Activated CD4-positive, alpha-beta T cell treated with anti-CD3 and anti-CD28 coated beads for 24 hours (primary cell): ENCODE measurements at places on chromosomes 11 and 22.

- peak; percentile 20 for DNase-seq
Measured at GRCh38 chr11:125514336-125515101, 18.5 kb upstream of the FEZ1 start.

DNA sequence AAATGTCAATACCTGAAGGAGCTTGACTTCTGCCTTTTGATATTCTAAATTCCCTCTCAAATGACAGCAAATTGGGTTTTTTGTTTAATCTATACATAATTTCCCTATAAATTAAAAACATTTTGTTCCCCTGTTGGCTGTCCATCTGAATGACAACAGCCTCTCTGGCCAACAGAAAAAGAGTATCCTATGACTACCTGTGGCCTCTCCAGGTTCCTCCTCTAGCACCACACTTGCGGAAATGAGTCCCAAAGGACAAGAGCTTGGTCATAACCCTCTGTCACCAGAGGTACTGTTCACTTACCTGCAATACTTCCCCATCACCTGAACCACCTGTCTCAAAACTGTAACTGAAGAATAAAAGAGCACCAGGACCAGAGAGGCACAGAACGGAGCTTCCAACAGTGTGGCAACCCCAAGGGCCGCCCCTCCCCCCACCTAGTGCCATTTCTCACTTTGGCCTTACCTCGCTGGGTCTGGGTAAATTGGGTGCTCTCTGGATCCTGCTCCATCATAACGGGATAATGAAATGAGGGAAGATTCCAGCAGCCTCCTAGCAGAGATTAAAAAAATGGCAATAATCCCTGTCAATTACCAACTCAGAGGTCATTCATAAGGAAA is 81.5 kb downstream of the AMBRA1 start:
- no peak for DNase-seq

DNA sequence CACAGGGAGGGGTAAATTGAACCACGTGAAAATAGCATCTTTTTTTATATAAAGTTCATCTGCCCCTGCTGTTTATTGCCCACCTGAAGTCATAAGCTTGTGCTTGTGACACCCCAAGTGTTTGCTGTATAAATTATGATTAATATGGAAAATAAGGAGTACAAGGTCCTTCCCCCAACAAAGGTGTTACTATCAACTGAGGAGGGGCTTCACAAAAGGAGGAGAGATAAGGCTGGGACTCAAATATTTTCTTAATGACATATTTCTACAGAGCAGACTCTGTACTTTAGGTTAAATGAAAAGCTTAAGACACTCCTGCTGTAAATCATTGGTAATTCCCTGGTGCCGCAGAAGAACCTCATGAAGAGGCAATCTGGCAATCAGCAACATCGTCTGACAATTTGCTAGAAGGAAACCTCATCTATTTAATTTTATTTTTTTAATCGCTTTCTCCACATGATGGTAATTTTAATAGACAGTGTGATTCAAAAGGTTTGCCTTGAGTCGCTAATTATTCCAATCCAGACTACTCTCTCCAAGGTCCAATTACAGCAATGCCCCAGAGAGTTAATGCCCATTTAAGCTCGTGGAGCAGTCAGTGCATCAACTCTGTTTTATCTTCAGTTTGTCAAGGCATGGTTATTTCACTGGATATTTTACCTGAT is 1432.4 kb downstream of the FAM181B start:
- no peak for DNase-seq

- no peak for DNase-seq
Measured at GRCh38 chr11:64276653-64277431, 7.6 kb downstream of the BAD start.

DNA sequence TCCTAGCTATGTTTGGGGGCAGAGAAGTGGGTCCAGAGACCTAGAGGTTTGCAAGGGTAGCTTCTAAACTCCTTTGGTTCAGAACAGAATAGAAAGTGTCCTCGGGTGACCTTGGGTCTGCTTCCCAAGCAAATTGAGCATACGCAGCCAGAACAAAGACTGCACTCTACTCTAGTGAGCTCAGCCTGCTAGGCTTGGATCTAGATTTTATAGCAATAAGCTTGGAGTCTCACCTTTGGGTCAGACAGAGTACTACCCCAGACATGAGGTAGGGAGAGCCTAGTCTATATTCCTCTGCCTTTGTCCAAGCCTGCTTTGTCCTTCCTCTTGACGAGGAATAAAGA is 52.6 kb upstream of the ELF5 start:
- no peak for DNase-seq

DNA sequence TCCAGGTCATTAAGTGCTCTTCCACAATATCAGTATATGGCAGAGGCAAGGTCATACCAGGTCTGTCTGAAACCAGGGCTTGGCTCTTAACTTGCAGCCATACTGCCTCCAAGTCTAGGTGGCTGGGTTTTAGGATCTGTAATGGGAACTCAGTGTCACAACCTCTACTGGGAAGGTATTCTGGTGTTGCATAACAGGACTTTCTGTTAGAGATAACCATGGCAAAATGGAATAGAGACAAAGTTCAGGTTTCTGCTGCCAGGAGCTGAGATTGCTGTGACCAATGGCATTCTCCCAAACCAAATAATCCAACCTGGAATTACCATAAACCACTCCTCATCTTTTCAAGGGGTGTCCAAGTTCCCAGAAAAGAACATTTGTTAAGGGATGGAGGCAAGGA is 6.8 kb upstream of the SAA1 start:
- DNase-seq, result no peak

DNA sequence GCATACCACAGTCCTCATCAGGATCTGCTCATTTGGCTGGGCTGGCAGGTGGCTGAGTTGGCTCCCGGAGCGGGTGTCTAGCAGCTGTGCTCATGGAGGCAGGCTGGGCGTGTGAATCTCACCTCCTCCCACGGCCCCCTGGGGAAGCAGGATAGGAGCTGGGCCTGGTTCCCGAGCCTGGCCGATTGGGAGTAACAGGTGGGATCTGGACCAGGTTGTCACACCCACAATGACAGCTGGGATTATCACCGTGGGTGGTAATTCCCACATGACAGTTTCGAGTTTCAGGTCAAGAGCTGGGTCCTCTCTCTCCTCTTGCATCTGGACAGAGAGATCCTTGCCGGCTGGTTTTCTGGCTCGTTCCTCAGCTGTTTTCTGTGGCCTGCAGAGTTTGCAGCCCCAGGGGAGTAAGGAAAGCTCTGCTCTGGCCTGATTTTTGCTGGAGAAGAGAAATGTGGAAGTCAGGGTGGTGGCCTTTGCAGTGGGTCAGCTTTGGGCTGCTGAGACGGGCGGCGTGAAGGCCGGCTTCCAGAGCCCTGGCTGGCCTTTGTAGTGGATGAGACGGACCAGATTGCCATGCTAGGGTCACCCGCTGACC is 57.0 kb downstream of the BCR start:
- DNase-seq, result no peak
